GOT3 (cell line): ENCODE measurements at places on chromosomes 7 and 10.

DNA sequence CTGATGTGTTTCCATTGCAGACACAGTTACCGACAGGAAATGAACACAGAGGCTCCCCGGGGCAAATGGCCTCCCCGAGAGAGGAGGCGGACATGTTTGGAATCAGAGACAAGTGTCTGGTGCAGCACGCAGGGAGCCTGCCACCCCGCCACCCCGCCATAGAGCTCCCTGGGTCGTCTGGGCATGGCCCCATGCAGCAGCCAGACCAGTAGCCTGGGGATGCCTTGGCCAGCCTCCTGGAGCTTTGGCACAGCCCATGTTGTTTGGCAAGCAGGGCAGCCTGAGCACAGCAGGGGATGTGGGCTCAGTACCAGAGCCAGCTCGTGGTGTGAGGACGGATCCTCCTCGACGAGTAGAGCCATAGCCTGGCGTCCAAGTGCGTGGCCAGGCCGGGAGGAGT is 80.8 kb downstream of the NKX6-2 start:
- no peak for DNase-seq

- no peak for DNase-seq
Observed at GRCh38 chr10:14173706-14174594, 156.8 kb downstream of the FRMD4A start.

- no peak for DNase-seq
Observed at GRCh38 chr10:100014071-100014762, 4.5 kb upstream of the DNMBP start.

- no peak for DNase-seq
Observed at GRCh38 chr7:127114742-127115265, 137.9 kb downstream of the GRM8 start.

GRCh38 chr10:51649064-51649463 is 50.3 kb downstream of the CSTF2T start:
- DNase-seq = no peak

DNA sequence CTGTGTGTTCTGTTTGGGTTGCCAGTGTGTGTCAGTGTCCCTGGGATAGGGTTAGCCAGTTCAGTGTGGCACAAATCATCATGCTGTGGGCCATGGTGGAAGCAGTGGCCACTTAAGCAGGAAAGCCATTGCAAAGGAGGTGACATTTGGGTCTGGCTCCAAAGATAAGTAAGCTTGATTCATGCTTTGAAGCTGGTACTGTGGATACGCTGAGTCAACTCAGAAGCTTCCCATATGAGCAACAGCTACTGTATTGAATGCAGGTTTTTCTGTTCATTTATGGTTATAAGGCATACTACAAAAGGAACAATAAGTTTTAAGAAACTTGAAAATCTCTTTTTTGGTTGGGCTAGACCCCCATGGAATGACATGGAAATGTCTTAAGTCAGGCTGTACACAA is 143.1 kb downstream of the BMPER start:
- DNase-seq = no peak

- no peak for DNase-seq
Observed at GRCh38 chr7:41067576-41067975, 635.3 kb downstream of the INHBA start.

DNA sequence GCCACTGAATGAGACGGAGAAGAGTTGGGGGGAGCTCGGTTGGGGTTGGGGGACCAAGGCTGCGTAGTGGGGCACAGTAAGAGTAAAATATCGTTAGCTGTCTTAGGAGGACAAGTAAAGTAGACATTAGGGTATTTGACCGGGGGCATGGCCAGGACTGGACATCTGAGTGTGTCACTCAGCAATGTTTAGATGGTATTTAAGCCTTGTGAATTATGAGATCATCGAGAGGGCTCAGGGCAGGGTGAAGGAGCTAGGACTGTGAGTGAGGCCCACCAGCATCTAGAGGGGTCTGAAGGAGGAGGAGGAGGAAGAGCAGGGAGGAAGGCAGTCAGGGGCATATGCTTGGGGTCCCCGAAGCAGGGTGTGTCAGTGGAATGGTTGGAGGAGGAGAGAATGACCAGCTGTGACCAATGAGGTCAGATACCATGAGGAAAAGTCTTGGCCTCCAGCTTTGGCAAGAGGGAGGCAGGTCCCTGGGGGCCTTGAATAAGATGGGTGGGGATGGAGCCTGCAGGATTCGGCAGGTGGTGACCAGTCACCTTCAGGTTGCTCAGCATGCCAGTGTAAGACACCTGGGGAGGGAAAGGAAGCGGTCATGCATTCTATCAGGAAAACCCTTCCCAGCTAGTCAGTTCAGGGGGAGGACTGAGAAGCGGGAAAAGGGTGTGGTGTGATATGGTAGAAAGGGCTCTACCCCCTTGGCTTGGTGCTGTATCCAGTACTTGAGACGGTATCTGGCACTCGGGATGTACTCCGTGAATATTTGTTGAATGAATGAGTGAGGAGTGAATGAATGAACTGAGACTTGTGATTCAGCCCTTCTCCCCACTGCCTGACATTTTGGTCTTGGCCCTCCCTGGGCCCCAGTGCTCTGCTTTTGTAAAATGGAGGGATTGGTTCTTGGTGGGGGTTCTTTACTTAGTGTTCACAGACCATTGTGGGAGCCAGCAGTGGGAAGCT is 34.8 kb upstream of the SH2D4B start:
- no peak for DNase-seq

DNA sequence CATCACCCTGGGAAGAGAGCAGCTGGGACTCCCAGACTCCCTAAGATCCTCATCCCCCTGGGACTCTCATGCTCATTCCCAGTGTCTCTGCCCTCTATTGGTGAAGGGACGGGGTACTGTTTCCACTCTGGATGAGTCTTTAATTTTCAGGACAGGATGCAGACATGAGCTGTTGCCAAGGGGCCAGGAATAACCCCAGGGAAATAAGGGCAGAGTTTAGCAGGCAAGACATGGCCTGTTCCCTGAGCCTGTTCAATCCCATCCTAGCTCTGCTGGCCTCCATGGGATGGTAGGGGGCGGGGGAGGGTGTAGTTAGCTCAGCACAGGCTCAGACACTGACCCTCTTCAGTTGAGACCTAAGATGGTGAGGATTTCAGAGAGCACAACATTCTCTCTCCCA is 14.0 kb downstream of the C10orf105 start:
- DNase-seq = no peak
